ENCODE measurements at places on chromosomes 5 and 9.

DNA sequence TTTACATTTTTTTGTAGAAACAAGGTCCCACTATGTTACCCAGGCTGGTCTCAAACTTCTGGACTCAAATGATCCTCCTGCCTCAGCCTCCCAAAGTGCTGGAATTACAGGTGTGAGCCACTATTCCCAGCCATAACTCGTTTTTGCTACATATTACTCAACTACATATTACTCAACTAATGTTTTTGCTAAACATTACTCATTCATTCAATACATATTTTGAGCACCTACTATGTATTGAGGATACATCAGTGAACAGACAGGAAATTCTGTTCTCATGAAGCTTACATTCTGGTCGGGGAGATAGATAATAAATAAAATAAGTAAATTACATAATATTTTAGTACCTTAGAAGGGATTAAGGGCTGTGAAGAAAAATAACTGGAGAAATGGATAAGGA, 34.9 kb upstream of the STOM start:
- DNase-seq, result no peak

DNA sequence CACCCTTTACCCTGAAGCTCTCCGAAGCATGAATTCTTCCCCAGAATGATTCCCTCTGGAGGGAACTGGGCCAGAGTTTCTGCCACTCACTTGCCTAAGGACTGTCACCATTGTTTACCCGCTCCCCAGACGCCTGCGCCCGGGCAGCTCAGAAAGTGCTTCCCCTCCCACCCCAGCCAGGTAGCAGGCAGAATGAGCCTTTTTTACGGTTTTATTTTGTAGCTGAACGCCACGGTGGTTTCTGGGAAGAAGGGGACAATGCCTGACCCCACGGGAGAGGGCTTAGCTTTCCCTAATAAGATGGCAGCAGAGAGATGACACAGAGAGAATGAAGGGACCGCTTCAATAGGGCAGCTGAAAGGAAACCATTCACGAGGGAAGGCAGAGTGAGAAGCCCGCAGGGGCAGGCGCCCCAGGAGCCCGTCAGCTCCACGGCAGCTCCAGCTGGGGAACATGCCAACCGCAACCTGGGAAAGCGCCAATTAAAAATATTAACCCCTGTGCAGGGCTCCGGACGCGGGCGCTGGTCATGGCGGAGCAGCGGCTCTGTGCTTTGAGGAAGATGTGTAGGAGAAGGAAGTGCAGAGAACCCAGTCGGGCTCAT, 20.4 kb upstream of the NTNG2 start:
- no peak for DNase-seq

DNA sequence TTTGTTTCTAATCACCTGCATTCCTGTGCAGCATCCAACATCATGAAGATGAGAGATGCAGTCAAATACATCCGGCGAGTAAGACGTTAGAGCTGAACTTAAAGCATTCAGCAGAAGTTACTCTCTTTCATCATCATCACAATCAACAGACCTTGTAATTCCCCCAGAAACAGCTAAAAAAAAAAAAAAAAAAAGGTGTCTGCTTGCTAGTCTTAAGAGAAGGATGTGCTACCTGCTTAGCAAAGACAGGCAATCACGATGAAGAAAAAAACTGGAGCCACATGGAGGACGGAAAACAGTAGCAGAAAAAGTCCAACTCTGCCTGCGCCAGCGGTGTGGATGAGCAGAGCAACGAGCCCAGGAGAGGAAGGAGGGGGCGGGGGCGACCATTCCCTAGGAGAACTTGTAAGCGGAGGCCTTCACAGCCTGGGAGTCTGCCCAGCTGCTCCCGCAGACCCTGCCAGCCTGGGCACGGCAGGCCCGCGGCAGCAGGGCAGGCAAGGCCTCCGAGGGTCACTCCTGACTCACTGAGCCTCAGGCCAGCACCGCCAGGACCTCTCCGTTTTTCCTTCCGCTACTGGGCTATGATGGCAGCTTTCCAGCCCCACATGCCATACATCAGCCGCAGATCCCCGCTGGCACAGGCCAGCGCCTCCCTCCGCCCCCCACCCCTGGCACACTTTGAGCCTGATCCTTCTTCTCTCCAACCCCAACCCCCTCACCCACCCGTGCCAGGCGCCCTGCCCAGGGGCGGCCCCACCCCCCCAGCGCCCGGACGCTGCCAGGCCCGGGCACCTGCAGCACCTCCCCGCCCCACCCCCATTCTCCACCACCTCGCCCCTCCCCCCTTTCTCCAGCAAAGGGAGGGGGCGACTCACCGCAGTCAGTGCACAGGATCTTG, 1.4 kb downstream of the NRG2 start:
- DNase-seq, result no peak

- DNase-seq, result no peak
Observed at GRCh38 chr5:80797428-80798024, 142.7 kb upstream of the DHFR start.

GRCh38 chr9:71604197-71605063, 163.9 kb downstream of the CEMIP2 start:
- DNase-seq, result peak; percentile 47

GRCh38 chr5:110040178-110040577, 350.5 kb downstream of the MAN2A1 start:
- no peak for DNase-seq

DNA sequence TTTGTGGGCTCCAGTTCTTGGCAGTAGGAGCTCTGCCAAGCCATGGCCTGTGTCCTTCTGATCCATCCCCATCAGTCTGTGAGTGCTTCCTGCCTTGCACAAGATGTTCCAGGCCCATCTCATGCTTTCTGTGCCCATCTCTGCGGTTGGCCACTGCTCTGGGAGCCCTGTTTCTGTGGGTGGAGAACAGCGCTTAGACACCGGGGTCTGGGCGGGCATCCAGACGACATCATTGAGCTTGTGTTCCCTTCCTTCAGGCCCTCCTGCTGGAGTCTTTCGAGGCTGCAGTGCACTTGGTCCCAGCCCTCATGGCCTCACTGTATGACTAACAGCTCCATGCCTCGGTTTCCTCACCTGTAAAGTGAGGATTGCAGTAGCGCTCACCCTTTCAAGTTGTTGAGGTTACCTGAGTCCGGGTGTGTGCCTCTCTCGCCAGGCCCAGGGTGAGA, 14.9 kb upstream of the CARD19 start:
- DNase-seq, result no peak

GRCh38 chr5:135437796-135438560, 9.2 kb downstream of the DCANP1 start:
- DNase-seq, result no peak

GRCh38 chr9:92035146-92035545, 80.1 kb downstream of the SPTLC1 start:
- no peak for DNase-seq

DNA sequence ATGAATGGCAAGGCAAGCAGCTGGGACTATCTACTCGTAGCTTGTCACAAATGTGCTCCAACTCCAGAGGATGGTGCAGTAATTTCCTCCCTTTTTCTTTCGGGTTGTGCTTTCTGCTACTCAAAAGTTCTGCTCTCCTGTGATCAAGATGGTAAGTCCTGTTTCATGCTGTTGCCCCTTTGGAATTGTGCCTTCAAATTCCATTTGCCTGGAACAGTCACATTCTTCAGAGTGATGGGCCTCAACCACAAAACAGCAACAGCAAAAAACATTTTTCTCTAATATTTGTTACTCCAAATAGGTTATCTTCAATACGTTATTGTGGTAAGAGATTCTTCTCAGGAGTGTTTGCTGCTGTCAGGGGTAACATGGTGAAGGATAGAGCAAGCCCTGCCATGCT, 209.3 kb downstream of the PALM2AKAP2 start:
- no peak for DNase-seq

- no peak for DNase-seq
Observed at GRCh38 chr5:85108471-85108870, 723.8 kb upstream of the EDIL3 start.

- DNase-seq, result no peak
Observed at GRCh38 chr5:180439911-180440769, 54.0 kb upstream of the CNOT6 start.

DNA sequence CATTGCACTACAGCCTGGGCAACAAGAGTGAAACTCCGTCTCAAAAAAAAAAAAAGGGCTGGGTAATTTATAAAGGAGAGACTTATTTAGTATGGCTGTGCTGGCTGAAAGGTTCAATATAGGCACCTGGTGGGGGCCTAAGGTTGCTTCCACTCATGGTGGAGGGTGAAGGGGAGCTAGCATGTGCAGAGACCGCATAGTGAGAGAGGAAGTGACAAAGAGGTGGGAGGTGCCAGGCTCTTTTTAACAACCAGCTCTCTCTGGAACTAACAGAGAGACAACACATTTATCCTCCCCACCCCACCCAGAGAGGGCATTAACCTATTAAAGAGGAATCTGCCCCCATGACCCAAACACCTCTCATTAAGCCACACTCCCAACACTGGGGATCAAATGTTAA, 28.9 kb upstream of the SERINC5 start:
- no peak for DNase-seq

GRCh38 chr5:75558981-75559632, 47.4 kb downstream of the POLK start:
- DNase-seq, result no peak

- DNase-seq, result no peak
Observed at GRCh38 chr9:70924380-70924779, 197.0 kb downstream of the TRPM3 start.

DNA sequence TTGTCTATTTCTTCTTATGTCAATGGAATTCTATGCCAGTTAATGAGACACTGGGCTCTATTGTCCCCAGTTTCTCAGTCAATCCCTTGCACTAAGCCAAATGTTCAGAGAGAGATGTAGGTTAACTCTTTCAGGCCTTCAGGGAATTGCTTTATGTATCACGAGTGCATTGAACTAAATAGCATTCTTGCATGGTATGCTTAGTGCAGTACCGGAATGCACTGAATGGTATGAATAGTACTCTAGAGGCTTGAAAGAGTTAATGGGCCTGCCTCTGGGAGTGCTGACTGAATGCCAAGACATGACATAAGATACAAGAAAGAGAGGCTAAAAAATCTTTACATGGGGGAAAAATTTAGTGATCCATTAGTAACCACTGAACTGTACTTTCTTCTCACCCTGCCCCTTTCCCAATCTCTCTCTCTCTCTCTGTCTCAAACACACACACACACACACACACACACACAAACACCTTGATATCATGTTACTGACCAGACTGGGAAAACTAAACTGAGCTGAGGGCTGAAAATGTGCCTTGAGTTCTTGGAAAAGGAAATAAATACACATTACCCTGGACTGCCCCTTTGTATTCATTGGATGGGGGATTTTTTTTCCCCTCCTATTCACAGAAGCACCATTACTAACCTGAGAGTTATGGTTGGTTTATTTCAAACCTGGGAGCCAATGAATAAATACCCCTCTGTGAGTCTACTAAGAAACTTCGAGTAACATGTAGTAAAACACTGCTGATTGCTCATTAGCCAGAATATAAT, 35.4 kb upstream of the TMC1 start:
- no peak for DNase-seq

GRCh38 chr5:169869066-169869465, 111.2 kb downstream of the INSYN2B start:
- DNase-seq, result no peak

DNA sequence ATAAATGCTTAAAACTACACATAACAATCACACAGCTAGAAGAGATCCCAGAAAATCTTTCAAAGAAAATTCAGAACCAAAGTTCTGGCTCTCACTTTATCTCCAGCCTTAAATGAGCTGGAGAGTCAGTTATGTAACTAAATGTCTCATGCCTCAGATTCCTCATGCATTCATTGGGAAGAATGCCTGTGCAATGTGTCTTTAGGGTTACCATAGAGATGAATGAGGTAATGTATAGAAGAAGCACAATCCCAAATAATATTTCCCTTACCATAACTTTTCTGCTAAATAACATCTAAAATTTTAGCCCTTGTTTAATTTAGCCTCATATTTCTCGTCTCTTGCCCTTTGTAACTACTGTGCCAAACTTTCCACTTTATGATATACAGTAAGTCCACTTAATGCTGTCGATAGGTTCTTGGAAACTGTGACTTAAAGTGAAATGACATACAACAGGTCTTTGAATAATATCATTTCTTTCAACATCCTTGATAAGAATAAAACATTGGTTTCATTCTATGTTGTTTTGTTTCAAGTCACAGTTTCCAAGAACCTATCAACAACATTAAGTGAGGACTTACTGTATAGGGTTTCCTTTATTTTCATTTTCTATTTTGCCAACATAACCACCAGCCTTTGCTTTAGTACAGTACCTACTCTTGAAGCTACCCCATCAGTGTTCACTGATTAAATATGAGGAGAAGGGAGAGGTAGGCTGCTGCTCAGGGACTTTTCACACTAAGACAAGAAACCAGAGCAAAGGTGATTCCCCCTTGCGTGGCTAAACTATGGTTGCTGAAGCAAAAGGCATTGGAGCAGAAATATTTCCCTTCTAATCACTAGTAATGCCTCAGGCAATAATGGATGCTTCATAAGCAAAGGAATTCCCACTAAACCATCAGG, 295.7 kb upstream of the PTGER4 start:
- no peak for DNase-seq

DNA sequence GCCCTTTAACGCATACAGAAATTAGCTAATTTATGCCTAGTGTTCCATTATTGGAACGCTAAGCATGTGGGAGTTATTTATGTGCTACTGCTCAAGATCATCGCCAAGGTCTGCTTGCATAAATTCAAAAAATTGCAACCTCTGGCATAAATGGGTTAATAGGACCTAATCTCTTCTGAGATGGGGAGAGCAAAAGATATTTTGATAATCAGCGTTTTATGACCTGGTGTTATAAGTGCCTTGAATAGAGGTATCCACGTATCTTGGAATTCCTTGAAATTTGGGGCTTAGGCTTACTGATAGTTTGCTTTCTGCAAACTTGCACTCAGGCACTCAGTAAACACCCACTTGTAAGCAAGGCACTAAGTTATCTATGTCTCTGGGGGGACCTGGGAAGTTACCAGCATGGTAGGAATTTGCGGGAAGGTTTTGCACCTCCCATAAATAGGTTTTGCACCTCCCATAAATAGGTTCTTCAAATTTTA, 1.8 kb downstream of the SUB1 start:
- no peak for DNase-seq

- no peak for DNase-seq
Observed at GRCh38 chr5:151700820-151701219, 14.1 kb upstream of the SPARC start.

DNA sequence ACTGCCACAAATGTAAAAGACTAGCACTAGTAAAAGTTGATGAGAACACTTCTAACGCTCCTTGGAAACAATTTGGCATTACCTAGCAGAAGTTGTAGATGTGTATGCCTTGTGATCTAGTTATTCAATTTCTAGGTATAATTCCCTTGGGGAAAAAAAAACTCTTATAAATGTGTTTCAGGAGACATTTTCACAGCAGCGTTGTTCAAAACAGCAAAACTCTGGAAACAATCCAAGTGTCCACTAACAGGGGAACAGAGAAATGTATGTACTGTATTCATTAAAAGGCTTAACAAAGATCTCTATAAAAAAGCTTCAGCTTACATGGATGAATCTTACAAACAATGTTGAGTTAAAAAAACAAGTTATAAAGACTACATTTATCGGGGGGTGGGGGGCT, 30.4 kb downstream of the NR3C1 start:
- no peak for DNase-seq

DNA sequence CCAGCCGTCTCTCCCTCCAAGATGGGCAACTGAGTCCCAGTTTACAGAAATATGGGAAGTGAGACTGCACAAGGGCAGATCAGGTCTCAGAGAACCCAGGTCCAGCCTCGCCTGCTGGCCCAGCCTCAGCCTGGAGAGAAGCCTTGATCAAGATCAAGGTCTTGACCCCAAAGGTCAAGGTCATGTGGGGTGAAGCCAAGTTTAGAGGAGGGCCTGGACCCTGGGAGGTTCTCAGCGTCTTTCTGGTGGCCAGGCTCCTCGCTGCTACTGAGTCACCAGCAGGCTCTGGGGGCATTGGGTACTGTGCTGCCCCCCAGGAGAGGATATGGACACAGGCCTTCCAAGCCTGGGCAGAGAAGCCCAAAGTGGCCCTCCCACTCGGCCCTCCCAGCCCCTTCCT, 8.8 kb downstream of the IPPK start:
- no peak for DNase-seq

All from NCI-H1436 treated with DMSO at 0.1 percent for 48 hours (cell line).